ENCODE measurements at places on chromosomes 12 and 14.

DNA sequence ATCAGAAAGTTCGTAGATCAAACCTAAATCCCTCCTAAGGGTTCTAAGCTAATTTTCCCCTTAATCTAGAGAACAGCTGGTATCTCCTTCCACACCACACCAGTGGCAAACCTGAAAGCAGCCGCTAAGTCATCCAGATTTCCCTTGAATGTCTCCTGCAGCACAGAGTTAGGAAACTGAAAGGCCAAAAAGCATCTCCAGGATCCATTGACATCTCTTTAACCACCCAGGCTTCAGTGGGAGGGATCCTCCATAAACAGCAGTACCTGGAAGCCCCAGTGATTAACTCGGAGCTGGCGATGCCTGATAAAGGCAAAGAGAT, 47.6 kb downstream of the CRACR2A start:
- DNase-seq = no peak

DNA sequence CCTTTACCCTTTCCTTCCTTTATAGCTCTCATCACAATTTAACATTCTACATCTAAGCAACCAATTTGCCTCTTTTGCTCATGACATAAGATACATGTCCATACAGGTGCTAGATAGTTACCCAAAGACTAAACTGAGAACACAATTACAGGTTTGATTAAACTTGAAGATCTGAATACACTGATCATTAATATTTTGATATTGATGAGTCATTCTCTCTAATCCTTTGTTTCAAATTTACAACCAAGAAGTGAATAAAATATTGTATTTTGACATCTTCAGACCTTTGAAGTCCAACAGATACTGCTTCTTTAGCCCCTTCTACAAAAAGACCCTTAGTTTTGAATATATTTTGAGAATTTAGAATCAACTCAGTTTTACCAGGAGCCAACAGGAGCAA, 2.6 kb downstream of the NAP1L1 start:
- DNase-seq = no peak

DNA sequence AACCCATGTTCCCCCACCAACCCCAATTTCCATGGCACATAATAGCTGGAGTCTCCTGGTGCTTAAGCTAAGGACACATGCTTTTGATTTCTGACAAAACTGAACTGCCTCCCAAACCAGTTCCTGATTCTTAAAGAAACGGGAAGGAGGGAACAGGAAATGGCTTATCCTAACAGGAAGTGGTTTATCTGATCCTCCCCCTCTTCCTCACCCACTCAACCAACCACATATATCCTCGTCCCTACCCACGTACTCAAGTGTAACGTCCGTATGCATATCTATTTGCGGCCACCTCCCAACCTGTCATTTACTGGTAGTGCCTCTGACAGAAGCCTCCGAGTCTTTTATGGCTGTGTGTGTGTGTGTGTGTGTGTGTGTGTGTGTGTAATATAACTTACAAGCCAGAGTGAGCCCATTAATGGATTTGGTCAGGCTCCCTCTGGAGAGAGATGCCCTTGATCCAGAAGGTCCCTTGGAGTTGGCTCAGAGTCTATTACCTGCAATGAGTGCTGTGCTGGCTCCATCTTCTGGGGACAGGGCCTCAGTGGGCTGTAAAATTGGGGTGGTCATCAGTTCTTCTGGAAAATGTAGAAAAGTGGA, 7.7 kb downstream of the DAZAP2 start:
- DNase-seq = no peak

GRCh38 chr12:31034372-31034771, 39.3 kb upstream of the DDX11 start:
- no peak for DNase-seq

DNA sequence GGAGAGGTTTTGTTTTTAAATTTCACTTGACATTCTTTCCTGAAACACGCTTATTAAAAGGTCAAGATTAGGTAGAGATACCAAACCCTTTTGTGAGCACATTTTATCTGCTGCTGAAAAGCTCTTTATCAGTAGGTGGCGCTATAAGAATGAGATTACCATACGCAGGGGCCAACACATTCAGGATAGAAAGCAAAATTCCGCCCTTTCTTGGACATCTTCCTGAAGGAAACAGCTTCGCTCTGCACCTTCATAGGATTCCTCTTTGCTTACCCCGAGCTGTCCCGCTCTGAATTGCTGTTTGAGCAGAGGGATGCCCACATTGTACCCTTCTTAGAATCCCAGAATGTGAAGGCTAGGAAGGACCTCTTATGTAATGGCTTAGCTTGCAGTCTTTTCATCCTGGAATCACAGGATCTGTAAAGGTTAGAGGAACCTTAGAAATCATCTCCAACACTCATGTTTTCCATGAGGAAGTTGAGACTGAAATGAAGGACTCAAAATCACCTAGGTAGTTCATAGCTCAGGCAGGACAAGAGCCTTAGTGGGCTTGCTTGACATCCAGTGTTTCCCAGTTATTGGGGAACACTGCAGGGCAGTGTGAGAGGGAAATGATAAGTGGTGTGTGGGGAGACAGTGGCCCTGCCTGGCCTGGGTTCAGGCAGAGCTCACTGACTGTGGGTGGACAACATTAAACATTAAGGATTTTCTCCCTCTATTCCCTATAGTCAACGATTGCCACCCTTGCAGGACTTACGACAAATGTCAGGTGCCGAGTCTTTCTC, 38.7 kb upstream of the CRY1 start:
- DNase-seq = peak; percentile 58

GRCh38 chr12:27179400-27180214, 64.5 kb upstream of the STK38L start:
- peak; percentile 45 for DNase-seq

GRCh38 chr12:1630133-1630826, 1.2 kb downstream of the WNT5B start:
- peak; percentile 46 for DNase-seq

- no peak for DNase-seq
Observed at GRCh38 chr12:72434999-72435398, 162.8 kb downstream of the TRHDE start.

DNA sequence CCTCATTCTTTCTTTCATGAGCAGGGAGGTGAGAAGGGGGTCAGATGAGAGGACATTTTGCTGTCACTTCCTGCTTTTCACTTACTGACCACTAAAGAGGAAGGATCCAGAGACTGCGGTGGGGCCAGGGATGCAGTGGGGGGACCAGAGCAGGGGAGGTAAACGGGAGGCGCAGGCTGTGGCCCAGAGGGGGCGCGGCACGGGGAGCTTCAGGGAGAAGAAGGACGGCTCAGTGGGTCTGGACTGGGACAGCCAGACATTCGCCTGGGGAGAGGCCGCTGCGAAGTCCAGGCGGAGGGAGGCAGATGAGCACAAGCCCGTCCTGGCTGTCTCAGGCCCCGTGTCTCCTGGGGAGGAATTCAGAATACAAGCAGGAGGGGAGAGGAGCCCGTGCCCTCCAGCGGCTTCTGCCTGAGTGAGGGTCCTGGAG, 41.2 kb downstream of the SLC6A12 start:
- no peak for DNase-seq

GRCh38 chr14:64704143-64704742, at the start of gene PLEKHG3:
TSS of gene PLEKHG3 (plus strand) at chr14:64704424. CDS start at chr14:64727632, 23,208 bp downstream.
- DNase-seq = peak; percentile 89

All from T47D (cell line).